ENCODE measurements at places on chromosomes 7 and 10.

- no peak overlapping the region for H3K4me3 ChIP-seq
- no peaks in the 10 kb centered on the region for H3K27me3 ChIP-seq
- H3K27ac ChIP-seq: no peak overlapping the region
- peaks cover 4% of the 10 kb centered on the region for H3K4me1 ChIP-seq
- H3K36me3 ChIP-seq: no peaks in the 10 kb centered on the region
Measured at GRCh38 chr7:16563281-16564022, 36.8 kb downstream of the LRRC72 start.

- H3K4me3 ChIP-seq: no peak overlapping the region
- peaks cover 2% of the 10 kb centered on the region for H3K36me3 ChIP-seq
Measured at GRCh38 chr7:39310699-39311098, 255.5 kb upstream of the YAE1 start.

DNA sequence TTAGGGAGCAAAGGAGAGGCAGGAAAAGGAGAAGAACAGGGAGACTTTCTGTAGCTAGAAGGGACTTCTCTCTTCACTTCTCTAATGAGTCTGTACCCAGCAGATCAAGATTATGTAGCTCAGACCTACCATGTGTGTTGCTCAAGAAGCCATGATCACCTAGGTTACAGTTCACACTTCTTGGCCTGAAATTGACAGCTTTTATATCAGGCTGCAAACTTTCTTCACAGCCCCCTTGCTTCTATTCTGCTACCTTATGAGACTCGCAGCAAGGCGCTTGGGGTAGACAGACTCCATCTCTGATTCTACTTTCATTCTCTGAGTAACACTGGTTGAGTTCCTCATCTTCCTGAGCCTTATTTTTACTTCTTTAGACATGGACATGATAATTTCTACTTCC lies 19.6 kb upstream of the GIMAP2 start:
- H3K4me1 ChIP-seq: no peaks in the 10 kb centered on the region
- H3K27ac ChIP-seq: no peak overlapping the region
- H3K4me3 ChIP-seq: no peak overlapping the region
- H3K27me3 ChIP-seq: peaks cover 19% of the 10 kb centered on the region

GRCh38 chr10:58714409-58714808 lies 201.7 kb downstream of the BICC1 start:
- H3K4me3 ChIP-seq: no peak overlapping the region
- no peaks in the 10 kb centered on the region for H3K4me1 ChIP-seq
- H3K27me3 ChIP-seq: no peaks in the 10 kb centered on the region
- H3K36me3 ChIP-seq: no peaks in the 10 kb centered on the region

DNA sequence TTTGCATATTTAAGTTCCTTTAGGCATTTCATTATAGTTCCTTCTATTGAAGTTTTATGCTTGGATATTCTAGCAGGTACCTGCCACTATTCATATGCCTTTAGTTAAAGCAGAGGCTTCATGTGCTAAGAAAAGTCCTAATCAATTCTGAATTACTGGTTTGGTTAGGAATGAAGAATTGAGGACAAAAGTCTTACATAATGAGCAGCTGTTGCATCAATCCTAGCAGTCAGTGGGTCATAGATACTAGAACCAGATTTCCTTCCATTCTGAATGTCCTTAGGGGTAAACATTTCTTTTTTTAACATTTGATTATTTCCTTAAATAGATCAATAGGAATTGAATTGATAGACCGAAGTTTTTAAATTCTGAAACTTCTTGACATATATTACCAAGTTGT lies 59.2 kb downstream of the CDK13 start:
- no peak overlapping the region for H3K27ac ChIP-seq
- no peak for DNase-seq
- H3K36me3 ChIP-seq: peaks cover 8% of the 10 kb centered on the region
- H3K4me1 ChIP-seq: no peaks in the 10 kb centered on the region
